HAP-1 (cell line): ENCODE measurements at places on chromosomes 1 and 21.

- DNase-seq: no peak
Measured at GRCh38 chr1:32619701-32620485, 30.5 kb downstream of the ZBTB8OS start.

DNA sequence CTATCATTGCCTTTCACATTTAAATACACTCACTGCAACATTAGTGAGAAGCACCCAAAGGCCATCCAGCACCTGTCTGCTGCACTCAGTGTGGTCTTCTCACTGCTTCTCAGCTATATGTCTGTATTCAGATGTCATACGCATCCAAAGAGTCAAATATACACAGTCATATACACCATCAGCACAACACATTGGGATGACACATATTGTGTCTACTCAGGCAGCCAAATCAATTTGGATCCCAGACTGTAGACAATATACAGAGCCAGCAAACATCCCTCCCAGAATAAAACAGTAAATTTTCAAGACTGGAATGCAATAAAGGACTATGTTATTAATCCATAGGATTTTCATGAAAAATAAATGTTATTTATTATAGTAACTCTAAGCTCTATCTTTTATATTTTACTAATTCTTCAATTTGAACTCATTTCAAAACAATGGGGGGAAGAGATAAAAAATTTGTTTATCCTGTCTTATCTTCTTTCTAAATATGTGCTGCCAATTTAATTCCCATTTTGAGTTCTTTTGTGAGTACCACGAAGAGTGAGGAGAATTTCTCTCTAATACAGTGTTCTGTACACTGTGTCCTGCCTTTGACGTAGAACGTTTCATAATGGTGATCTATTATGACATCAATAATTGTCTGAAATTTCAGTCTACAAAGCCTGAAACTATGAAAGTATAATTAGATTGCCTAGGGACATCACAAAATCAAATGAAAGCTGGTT is 602.2 kb upstream of the CXADR start:
- no peak for DNase-seq

- no peak for DNase-seq
Measured at GRCh38 chr1:202106340-202107254, 16.1 kb upstream of the GPR37L1 start.

DNA sequence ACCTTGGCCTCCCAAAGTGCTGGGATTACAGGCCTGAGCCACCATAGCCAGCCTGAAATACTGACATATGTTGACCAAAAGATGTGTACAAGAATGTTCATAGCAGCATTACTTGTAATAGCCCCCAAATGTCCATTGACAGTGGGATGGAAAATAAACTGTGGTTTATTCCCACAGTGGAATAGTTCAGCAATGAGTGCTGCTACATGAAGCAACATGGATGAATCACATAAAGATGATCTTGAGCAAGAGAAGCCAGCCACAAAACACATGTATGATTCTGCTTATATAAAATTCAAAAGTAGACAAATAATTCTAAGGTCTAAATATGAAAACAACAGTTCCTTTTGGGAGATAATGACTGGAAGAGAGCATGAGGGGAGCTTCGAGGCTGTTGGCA is 9.1 kb upstream of the CREG1 start:
- no peak for DNase-seq
